ENCODE measurements at places on chromosomes 2 and 18. TPM values are rescaled to one million over a fixed set of nuclear protein-coding genes. Genes with fewer than 3 reads are reported as not detected.

DNA sequence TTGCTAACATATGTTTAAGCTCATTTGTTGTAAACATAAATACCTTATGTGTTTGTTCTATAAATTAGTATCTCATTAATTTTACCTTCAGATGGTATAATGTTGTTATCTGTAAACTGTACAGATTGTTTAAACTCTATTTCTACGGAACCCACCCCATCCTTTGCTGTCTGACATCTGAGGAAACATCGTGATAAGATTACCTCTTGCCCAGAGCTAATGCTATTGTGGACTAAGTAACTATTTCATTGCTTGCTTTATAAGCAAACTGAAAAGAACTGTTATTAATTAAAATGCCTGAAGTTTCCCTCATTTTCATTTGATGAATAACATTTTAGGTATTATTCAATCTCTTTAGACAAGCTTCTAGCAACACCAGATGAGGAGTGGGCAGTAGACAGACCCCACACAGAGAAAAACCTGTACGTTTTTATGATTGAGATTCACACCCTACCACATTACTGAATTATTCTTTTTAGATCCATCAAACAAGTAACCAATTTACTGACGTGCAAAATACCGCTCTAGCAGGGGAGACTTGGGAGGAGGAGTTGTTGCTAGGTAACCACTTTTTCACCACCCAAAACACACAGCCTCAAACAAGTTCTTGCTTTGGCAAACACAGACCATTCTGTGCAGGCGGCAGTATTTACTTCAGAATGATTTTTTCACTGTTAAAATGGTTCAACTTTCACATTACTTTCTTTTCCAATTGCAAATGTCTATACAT is 1.9 kb upstream of the SYT4 start:
- no peaks in the 10 kb centered on the region for H3K36me3 ChIP-seq
- H3K27me3 ChIP-seq, result no peaks in the 10 kb centered on the region
- no peak overlapping the region for H3K27ac ChIP-seq
- H3K4me1 ChIP-seq, result no peaks in the 10 kb centered on the region

Gene TUBA3E
- not detected for total RNA-seq

DNA sequence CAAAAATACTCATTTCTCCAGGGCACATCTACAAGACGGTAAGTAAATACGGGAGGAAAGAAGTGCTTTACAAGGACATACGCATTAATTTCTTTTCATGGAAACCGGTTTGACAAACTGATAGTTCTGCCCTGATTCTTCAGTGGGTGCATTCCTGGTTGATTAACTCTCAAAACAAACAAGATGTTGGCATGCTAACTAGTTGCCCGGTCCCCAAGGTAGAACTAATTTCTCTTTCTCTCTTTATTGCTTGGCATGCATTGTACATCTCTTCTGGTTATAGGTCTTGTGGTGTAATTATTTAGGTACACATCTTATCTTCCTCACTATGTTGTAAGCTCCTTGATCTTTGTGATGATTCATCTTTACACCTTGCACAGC is 46.9 kb upstream of the SPATS2L start:
- no peaks in the 10 kb centered on the region for H3K27me3 ChIP-seq
- H3K36me3 ChIP-seq, result no peaks in the 10 kb centered on the region
- DNase-seq, result no peak
- no peak overlapping the region for H3K4me3 ChIP-seq
- no peaks in the 10 kb centered on the region for H3K4me1 ChIP-seq
- no peak overlapping the region for H3K27ac ChIP-seq

- no peaks in the 10 kb centered on the region for H3K36me3 ChIP-seq
- DNase-seq, result no peak
- peaks cover 8% of the 10 kb centered on the region for H3K4me1 ChIP-seq
- no peak overlapping the region for H3K4me3 ChIP-seq
- no peaks in the 10 kb centered on the region for H3K27me3 ChIP-seq
Observed at GRCh38 chr2:69521747-69522146, 84.5 kb upstream of the NFU1 start.

Gene CAMKMT
- 28.5 TPM for total RNA-seq

GRCh38 chr18:69866212-69866611 is 81.5 kb downstream of the CD226 start:
- no peaks in the 10 kb centered on the region for H3K4me1 ChIP-seq
- H3K27ac ChIP-seq, result no peak overlapping the region
- no peaks in the 10 kb centered on the region for H3K36me3 ChIP-seq
- no peak for DNase-seq
- no peak overlapping the region for H3K4me3 ChIP-seq

DNA sequence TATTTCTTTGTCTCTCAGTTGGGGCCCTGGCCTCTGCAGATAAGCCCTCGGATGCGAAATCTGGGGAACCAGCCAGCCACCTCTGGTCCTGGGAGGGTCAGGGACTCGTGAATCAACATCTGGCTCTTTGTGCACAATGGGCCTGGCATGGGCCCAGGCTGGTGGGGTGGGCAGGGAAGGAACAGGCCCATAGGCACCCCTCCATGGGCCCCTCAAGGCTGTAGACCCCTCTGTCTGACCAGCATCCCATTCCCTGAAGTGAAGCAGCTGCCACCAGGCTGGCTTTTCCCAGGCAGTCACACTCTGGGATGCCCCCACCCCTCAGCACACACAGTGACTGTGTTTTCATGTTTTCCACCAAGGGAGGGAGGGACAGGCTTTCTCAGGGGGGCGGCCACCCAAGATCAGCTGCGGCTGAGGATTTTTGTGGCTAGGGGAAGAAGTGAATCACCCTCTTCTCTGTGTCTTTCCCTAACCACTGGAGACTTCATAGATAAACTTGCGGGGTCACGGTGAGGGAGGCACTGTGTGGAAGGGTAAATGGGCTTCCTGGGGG is 166.0 kb downstream of the AGAP1 start:
- H3K27me3 ChIP-seq, result no peaks in the 10 kb centered on the region
- no peaks in the 10 kb centered on the region for H3K36me3 ChIP-seq
- H3K27ac ChIP-seq, result no peak overlapping the region
- DNase-seq, result no peak

Gene SLC16A14
- total RNA-seq, result 10.8 TPM

DNA sequence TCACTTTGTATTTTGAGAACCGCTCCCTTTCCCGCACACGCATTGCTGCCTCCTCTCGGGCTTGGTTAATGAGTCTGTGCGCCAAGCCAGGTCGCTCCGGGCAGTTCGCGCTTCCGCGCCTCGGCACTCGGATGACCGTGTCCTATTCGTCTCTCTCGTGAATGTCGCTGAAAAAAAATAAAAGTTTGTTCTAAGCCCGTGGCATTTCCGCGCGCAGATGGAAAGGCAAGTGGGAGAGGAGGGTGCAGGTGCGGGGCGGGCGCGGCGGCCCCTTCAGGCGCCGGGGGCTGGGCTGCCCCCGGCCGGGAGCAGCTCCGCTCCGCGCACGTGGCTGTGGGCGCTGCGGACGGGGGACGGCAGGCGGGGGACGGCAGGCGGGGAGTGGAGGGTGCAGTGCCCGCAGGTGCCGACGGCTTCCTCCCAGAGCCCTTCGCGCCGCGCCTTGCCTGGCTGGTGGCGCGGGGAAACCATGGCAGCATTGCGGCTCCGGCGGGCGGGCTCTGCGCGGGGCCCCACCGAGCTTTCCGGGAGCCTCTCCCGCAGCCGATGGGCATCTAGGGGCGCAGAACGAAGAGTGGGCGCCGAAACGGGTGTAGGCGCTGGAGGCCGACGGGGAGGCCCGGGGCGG is 159.6 kb upstream of the SIX2 start:
- H3K4me3 ChIP-seq, result peak overlapping the region; percentile 52
- no peak overlapping the region for H3K27ac ChIP-seq
- DNase-seq, result peak; percentile 71
- peaks cover 21% of the 10 kb centered on the region for H3K4me1 ChIP-seq
- H3K27me3 ChIP-seq, result peaks cover 95% of the 10 kb centered on the region

Gene NT5C1B
- total RNA-seq, result not detected

DNA sequence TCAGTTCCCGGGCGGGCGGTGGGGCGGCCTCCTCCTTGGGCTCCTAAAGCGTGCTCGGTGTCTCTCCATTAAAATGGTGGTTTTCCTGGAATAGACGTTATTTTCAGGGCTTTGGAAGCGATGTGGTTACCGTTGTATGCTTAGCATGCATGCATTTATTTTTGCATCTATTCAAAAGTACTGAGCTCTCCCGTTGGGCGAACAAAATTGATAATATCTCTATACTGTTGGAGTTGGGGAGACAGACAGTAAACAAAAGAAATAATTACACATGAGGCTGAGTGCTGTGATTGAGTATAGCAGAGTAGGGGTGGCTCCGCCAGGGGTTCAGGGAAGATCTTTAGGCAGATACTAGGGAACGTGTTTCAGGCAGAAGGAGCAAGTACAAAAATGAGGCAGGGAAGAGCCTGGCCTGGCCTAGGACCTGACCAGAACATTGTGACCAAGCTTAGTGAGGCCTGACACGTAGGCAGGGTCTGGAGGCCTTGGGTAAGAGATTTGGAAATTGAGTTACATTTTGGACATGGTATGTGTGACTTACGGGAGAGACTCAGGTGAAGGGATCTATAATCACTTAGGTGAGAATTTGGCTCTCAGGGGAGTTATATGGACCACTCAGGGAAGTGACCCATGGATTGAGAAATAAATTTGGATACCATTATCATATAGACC is 674 bp downstream of the NCAPH start:
- no peak overlapping the region for H3K27ac ChIP-seq
- no peak for DNase-seq
- no peaks in the 10 kb centered on the region for H3K27me3 ChIP-seq
- peak overlapping the region; percentile 67 for H3K4me3 ChIP-seq
- H3K4me1 ChIP-seq, result peaks cover 9% of the 10 kb centered on the region

- H3K27me3 ChIP-seq, result no peaks in the 10 kb centered on the region
- H3K4me1 ChIP-seq, result peaks cover 11% of the 10 kb centered on the region
- no peak overlapping the region for H3K27ac ChIP-seq
- H3K4me3 ChIP-seq, result no peak overlapping the region
Observed at GRCh38 chr2:174172802-174173355, 75.5 kb downstream of the OLA1 start.

- peaks cover 21% of the 10 kb centered on the region for H3K4me1 ChIP-seq
- H3K27ac ChIP-seq, result no peak overlapping the region
- DNase-seq, result no peak
Observed at GRCh38 chr2:134142903-134143302, 111.0 kb upstream of the MGAT5 start.

DNA sequence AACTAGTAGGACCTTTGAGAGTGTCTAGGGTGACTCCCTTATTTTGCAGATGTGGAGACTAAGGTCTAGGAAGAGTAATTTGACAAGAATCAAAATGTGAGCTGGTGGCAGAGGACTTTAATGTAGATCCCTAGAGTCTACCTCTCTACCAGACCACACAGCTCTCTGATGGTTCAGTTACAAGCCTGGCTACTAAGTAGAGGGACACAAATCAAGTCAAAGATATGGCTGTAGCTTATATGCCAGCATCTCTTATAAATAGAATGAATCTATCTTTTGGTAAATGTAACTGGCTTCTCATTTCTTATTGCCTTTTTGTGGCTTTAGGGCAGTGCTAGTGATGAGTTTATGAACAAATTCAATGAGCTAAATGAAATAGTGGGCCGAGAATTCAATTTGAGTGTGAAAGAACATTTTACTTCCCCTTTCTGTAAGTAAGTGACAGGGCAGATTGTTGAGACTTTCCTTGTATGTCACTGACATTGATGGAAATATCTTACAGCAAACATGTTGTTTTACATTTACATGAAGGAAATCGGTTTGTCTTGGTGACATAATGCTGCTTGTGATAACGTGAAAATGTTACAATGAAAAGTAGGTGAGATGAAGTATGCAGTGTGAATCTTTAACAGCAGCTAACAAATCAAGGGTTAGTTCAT is 28.3 kb downstream of the CSRNP3 start:
- no peak overlapping the region for H3K27ac ChIP-seq
- DNase-seq, result no peak
- H3K4me3 ChIP-seq, result no peak overlapping the region
- no peaks in the 10 kb centered on the region for H3K4me1 ChIP-seq
- no peaks in the 10 kb centered on the region for H3K27me3 ChIP-seq

GRCh38 chr2:108145557-108146326 is 94.0 kb upstream of the SULT1C3 start:
- peaks cover 10% of the 10 kb centered on the region for H3K4me1 ChIP-seq
- no peak for DNase-seq
- no peaks in the 10 kb centered on the region for H3K36me3 ChIP-seq
- H3K27ac ChIP-seq, result no peak overlapping the region
- no peak overlapping the region for H3K4me3 ChIP-seq

DNA sequence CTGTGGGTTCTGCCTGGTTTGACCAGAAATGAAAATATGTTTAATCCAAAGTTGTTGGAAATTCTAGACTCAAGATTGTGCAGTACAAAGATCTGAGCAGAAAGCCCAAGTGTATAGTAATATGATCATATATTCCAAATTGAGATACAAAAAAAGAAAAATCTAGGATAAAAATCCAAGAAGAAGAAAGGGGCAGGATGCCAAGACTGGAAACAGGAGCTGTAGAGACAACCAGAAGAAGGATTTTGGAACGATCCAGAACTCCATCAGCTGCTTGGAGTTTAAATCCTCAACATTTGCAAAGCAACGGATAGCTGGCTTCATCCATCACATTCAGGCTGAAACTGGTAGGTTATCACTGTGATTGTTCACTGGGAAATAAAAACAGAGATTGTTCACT is 333.6 kb upstream of the UBE2E3 start:
- no peaks in the 10 kb centered on the region for H3K4me1 ChIP-seq
- no peaks in the 10 kb centered on the region for H3K27me3 ChIP-seq
- DNase-seq, result no peak
- H3K4me3 ChIP-seq, result no peak overlapping the region
- no peaks in the 10 kb centered on the region for H3K36me3 ChIP-seq
